Suprapubic skin (tissue), 4 donors: ENCODE measurements at places on chromosomes 11 and 22.
A peak's percentile ranks its signal among the peaks of the same experiment; 100 is the strongest.

- no peak for DNase-seq
These were observed 476.4 kb downstream of the TBC1D22A start for GRCh38 chr22:47238690-47239473.

- no peak for DNase-seq
These were observed 107.8 kb downstream of the FAR1 start for GRCh38 chr11:13776134-13776815.

GRCh38 chr11:123316003-123316402 is 114.1 kb upstream of the GRAMD1B start:
- no peak for DNase-seq

DNA sequence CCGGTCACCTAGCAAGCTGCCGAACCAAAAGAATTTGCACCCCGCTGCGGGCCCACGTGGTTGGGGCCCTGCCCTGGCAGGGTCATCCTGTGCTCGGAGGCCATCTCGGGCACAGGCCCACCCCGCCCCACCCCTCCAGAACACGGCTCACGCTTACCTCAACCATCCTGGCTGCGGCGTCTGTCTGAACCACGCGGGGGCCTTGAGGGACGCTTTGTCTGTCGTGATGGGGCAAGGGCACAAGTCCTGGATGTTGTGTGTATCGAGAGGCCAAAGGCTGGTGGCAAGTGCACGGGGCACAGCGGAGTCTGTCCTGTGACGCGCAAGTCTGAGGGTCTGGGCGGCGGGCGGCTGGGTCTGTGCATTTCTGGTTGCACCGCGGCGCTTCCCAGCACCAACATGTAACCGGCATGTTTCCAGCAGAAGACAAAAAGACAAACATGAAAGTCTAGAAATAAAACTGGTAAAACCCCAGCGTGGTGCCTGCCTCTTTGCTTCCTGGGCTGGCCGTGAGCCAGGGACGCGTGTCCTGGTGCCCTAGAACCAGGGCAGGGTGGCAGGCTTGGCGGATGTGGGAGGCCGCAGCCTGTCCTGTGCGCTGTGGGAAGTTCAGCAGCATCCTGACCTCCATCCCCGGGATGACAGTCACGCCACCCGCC is 13.2 kb downstream of the CCND1 start:
- no peak for DNase-seq

GRCh38 chr22:17138513-17138912 is 17.4 kb upstream of the TMEM121B start:
- no peak for DNase-seq

DNA sequence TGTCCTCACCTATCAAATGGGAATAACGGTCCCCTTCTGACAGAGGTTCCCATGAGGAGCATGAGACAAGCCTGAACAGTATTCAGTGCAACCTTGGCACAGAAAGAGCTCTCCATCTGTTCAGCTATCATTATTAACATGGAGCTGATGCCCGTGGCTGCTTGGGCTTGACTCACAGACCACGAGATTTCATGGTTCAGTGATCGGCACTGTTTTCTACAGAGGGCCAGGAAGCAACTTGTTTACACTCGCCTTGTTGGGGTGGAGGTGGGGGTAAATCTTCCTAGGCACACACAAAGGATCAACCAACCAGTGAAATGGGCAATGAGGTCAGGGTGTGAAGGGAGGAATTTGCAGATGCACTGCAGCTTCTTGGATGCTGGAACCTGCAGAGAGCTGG is 88.2 kb downstream of the CWC15 start:
- no peak for DNase-seq

- no peak for DNase-seq
These were observed 31.7 kb upstream of the RBX1 start for GRCh38 chr22:40919446-40919845.

- DNase-seq: no peak
These were observed 55.8 kb downstream of the CCDC34 start for GRCh38 chr11:27307232-27307631.

DNA sequence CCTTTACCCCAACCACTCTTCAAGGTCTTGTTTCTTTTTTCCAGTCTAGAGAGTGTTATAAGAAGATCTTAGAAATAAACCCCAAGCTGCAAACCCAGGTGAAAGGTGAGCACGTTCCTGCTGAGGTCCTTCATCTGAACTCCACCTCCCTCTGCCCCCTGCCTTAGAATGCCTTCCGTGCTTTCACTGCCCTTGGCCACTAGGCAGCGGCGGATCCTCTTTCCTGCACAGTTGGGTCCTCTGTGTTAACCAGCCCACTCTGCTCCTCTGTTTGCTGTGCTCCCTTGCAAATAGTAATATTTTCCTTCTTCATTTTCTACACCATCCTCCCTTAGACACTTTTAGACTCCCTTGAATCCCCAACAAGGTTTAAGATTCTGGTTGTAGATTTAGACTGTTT is 24.3 kb downstream of the TTC12 start:
- DNase-seq: no peak

GRCh38 chr11:1548221-1549070 is 23.6 kb downstream of the DUSP8 start:
- no peak for DNase-seq

DNA sequence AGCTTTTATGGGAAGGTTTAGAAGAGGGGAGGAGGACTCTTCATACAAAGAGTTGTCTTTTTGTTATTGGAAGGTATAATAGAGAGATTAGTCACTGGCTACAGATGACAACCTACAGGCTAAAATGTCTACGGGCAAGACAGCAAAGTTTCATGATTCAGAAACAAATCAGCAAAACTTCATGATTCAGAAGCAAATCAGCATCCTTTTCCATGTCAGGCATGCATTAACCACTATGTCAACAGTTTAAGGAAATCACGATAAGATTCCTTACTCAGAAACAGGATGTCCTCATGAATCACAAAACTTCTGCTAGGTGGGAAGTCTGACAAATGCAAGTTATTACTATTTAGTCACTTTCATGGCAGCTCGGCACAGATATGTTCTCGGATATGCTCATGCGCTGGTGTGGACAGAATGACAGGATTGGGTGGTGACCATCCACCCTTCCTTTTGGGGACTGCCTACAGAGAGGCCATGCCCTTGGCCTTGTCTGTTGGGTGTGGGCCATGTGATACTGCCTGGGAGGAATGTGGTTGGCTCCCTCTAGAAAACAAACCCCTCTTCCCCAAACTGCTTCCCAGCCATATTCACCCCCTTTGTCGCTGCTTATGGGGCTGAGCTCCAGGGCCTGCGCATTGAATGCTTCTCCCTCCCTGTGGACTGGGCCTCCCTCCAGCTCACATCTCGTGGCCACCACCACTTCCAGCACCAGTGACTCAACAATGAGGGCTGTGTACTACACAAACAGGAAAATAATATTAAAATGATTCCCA is 10.1 kb downstream of the C11orf91 start:
- DNase-seq: peak; percentile 92

- no peak for DNase-seq
These were observed 34.2 kb downstream of the MICAL2 start for GRCh38 chr11:12144330-12145174.

DNA sequence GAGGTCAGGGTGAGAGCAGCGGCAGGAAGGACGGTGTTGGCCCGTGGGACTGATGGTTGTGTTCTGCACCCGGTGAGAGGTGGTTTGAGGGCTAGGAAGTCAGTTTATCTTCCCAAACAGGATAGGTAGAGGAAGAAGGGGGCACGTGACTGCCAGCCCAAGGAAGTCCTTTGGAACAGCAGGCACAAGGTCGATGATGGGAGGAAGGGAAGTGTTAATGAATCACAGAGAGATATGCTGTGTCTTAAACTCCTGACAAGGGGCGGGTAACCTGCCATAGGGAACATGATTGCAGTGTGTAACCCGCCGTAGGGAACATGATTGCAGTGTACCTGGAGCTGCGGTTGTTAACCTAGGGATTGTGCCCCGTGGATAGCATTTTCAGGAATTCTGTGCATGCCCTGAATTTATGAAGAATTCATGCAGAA is 49.0 kb downstream of the PRR5L start:
- no peak for DNase-seq

DNA sequence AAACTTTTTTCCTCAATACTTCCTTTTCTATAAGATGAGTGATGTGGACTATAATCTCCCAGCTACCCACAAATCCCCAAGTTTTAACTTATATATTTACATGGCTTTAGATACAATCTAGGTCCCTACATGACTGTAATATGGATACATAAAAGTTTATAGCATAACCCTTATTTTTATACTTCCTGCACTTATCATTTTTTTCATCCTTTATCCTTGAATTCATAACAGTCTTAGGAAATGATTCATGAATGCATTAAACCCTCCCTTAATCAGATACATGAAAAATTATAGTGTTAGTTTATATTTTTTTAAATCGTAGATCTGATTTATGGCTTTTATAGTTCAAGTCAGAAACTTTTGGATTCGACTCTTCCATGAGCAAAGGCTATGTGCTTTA is 195.8 kb downstream of the MAML2 start:
- DNase-seq: no peak
